ENCODE measurements at places on chromosomes 12 and 14. TPM values are rescaled to one million over a fixed set of nuclear protein-coding genes. Genes with fewer than 3 reads are reported as not detected.

PZP gene
- 0.42 TPM for polyA plus RNA-seq

- no peak for DNase-seq
Measured at GRCh38 chr14:82911930-82912329, 1378.3 kb upstream of the SEL1L start.

GRCh38 chr14:69755296-69755695, 11.6 kb upstream of the SRSF5 start:
- no peak for DNase-seq

DNA sequence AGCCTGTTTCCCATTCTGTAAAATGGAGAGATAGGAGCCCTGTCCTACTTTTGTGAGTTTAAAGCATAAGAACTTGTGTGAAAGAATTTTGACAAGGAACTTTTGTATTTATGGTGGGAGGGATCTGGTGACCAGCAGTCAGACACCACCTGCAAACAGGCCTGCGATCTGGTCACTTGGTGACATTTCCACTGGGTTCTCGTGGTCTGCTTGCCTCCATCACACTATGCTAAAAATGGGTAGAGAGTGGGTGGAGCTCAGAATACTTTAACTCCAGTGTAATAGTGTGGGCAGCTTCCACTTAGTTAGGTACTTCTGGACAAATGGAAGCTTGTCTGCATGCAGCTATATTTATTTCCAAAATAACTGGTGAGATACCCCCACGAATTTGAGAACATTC, 26.5 kb upstream of the PLXNC1 start:
- DNase-seq: no peak

- DNase-seq: no peak
Measured at GRCh38 chr14:60643463-60644314, 5.6 kb downstream of the SIX1 start.

GRCh38 chr14:30204431-30204980, 276.9 kb upstream of the PRKD1 start:
- no peak for DNase-seq

- DNase-seq: no peak
Measured at GRCh38 chr12:25800101-25800500, 158.4 kb upstream of the RASSF8 start.

GRCh38 chr14:94066089-94066676, 14.8 kb downstream of the DDX24 start:
- no peak for DNase-seq

All from heart left ventricle (tissue), 16 donors.